ENCODE measurements at places on chromosomes 11 and 22. TPM values are rescaled to one million over a fixed set of nuclear protein-coding genes. Genes with fewer than 3 reads are reported as not detected.

GRCh38 chr11:35791088-35791958 is 128.7 kb downstream of the TRIM44 start:
- no peak for DNase-seq

DNA sequence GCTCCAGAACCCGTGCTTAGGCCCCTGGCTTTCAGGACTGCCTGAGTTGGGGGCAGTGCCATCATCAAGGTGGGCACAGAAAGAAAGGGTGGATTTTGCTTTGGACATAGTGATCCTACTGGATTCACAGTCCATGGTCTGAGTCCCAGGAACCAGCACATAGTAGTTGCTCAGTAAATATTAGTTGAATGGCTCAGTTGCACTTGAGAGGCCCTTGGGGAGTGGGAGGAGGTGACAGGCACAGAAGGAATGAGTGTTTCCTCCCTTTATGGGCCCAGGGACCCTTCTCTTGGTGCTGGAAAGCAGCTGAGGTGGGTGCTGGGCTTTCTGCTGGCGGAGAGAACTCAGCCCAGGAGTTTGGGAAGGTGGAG is 16.6 kb downstream of the ARHGEF17 start:
- no peak for DNase-seq

- DNase-seq, result no peak
These were observed 29.7 kb upstream of the CAVIN3 start for GRCh38 chr11:6350043-6350442.

DNA sequence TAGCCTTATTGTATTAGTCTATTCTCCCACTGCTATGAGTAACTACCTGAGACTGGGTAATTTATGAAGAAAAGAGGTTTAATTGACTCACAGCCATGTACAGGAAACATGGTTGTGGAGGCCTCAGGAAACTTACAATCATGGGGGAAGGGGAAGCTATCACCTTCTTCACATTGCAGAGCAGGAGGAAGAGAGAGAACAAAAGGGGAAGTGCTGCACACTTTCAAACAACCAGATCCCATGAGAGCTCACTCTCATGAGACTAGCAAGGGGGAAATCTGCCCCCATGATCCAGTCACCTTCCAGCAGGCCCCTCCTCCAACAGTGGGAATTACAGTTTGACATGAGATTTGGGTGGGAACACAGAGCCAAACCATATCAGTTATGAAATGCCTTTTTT is 179.4 kb downstream of the ARHGAP42 start:
- DNase-seq, result no peak

GRCh38 chr22:42670921-42671709 is 21.9 kb upstream of the CYB5R3 start:
- no peak for DNase-seq

APOL6 gene
- total RNA-seq, result 51.4 TPM

NRIP3 gene
- 0.27 TPM for total RNA-seq

Measured in left colon (tissue), 2 donors.